ENCODE measurements at places on chromosomes 13 and 19.
A peak's percentile ranks its signal among the peaks of the same experiment; 100 is the strongest.

GRCh38 chr19:872266-872951, 12.9 kb downstream of the CFD start:
- peaks cover 74% of the 10 kb centered on the region for H3K36me3 ChIP-seq
- no peak overlapping the region for H3K4me3 ChIP-seq
- H3K27ac ChIP-seq = peak overlapping the region; percentile 43
- H3K4me1 ChIP-seq = peaks cover 9% of the 10 kb centered on the region
- no peak for DNase-seq

GRCh38 chr13:84810781-84811180, 928.5 kb upstream of the SLITRK1 start:
- DNase-seq = no peak
- no peaks in the 10 kb centered on the region for H3K27me3 ChIP-seq
- no peaks in the 10 kb centered on the region for H3K4me1 ChIP-seq
- H3K4me3 ChIP-seq = no peak overlapping the region
- H3K36me3 ChIP-seq = no peaks in the 10 kb centered on the region
- no peak overlapping the region for H3K27ac ChIP-seq

- no peaks in the 10 kb centered on the region for H3K27me3 ChIP-seq
- no peak for DNase-seq
- no peak overlapping the region for H3K4me3 ChIP-seq
- peak overlapping the region; percentile 68 for H3K27ac ChIP-seq
- H3K36me3 ChIP-seq = no peaks in the 10 kb centered on the region
Observed at GRCh38 chr13:96780105-96780504, 214.2 kb downstream of the OXGR1 start.

DNA sequence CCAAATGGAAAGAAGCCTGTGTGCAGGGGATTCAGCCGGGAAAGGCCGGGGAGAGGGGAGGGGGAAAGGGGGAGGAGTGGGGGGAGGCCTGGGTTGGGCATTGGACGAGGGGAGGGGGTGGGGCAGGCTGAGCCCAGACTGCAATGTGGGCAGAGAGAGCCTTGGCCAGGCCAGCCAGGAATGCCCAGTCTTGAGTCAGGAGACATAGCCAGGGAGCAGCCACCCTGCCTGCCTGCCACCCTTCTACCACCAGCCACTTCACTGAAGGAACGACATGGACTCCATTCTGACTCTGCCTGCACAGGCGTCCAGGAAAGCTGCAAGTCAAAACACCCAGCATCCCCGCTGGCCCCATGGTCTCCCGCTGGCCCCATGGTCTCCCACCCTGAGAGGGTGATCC, 498 bp downstream of the PROZ start:
- H3K4me3 ChIP-seq = no peak overlapping the region
- H3K4me1 ChIP-seq = no peaks in the 10 kb centered on the region
- H3K36me3 ChIP-seq = no peaks in the 10 kb centered on the region
- H3K27ac ChIP-seq = no peak overlapping the region
- no peak for DNase-seq
- H3K27me3 ChIP-seq = no peaks in the 10 kb centered on the region

DNA sequence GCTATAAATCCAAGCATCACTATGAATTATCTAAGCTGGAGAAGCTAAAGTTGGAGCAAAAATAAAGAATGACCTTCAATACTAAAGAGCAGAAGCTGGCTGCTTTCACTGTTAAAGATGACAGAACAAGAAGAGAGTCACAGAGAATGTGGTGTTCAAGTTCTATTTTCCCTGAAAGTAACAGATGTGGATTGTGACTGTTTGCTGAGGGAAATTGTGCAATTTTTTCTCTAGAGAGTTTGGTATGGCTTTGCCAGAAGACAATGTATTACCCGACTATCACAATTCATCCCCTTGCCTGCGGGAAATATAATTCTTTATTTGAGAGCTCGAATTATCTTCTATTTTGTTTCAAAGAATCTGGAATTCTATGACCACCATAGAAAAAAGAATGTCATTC, 83.1 kb downstream of the TNFSF13B start:
- H3K4me3 ChIP-seq = no peak overlapping the region
- no peaks in the 10 kb centered on the region for H3K4me1 ChIP-seq
- no peak for DNase-seq
- H3K27ac ChIP-seq = no peak overlapping the region
- no peaks in the 10 kb centered on the region for H3K27me3 ChIP-seq

GRCh38 chr19:20999731-21000352, 20.6 kb upstream of the ZNF430 start:
- H3K27me3 ChIP-seq = no peaks in the 10 kb centered on the region
- H3K36me3 ChIP-seq = no peaks in the 10 kb centered on the region
- H3K4me1 ChIP-seq = peaks cover 3% of the 10 kb centered on the region
- H3K4me3 ChIP-seq = peak overlapping the region; percentile 56

DNA sequence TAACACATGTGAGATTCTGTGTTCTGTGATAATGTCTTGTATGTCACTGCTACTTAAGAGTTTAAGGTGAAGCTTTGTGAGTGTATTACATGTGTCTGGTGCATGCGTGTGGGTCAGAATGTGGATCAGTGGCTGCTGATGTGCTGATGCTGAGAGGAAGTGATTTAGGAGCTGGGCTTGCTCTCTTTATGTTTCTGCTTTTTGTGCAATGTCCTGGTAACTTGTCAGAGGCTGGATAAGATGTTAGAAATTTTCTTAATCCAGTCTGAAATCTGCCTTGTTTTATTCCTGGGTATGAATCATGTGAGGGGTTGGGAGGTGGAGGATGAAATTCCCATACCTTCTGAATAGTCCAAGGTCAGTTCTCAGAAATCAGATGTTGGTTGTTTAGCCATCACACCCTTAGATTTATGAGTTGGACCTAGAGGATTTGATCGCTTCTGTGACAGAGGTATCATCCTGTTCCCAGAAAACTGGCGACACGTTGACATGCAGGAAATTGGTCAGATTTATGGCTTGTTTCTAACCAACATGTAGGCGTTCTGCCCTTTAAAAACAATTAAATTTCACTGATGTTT, 24.5 kb upstream of the CXCL17 start:
- H3K4me3 ChIP-seq = no peak overlapping the region
- DNase-seq = no peak
- H3K4me1 ChIP-seq = no peaks in the 10 kb centered on the region
- no peak overlapping the region for H3K27ac ChIP-seq

DNA sequence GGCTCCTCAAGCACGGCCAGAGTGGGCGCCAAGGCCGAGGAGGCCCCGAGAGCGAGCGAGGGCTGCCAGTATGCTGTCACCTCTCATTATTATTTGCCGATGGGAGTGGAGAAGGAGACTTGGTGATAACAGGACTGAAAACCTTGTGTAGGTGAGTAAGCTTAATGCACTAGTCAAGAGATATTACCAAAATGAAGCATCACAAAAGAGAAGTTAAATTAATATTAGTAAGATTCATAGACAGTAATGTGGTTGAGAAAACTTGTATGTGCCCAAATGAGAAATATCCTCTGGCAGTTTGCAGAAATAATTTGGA, 204.5 kb upstream of the SLITRK1 start:
- no peak overlapping the region for H3K27ac ChIP-seq
- DNase-seq = no peak
- H3K4me3 ChIP-seq = no peak overlapping the region
- no peaks in the 10 kb centered on the region for H3K27me3 ChIP-seq

DNA sequence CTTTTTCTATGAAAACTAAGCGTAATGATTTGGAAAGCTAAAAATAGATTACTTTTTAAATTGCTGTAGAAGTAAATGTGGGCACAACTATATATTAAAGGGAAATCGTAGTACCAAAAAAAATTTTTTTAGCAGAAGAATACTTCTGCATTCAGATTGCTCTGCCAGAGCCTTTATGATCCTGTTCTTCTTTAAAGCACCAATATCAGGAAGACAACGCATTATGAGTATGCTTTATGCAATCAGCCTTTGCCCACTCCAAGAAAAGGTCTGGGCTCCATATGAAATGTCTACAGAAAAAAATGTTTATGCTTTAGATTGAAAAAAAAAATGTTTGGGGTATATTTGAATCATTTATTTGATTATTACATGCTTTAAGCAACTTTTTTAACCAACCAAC, 137.4 kb downstream of the DIAPH3 start:
- no peaks in the 10 kb centered on the region for H3K27me3 ChIP-seq
- H3K36me3 ChIP-seq = no peaks in the 10 kb centered on the region
- H3K27ac ChIP-seq = no peak overlapping the region

DNA sequence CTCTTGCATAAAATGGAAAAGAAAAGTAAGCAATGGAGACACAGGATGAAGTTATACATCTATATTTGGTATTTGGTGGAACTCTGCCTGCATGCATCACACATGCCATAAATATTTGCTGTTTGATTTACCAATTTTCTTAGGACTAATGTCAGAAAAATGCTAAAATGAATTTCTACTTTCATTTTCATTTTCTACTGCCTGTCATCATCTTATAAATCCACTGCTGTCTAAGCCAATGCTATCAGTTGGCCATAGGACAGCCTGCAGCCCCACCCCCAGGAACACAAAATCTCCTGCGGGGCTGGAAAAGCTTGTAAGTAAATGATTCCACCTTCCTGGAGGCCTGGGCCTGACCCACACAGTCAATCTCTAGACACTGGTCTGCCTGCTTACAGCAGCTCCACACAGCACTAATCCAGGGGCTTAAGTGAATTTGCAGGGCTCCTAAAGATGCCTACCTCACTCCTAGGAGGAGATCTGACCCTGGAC, 122.0 kb downstream of the ENOX1 start:
- DNase-seq = no peak
- no peak overlapping the region for H3K4me3 ChIP-seq
- no peak overlapping the region for H3K27ac ChIP-seq
- H3K36me3 ChIP-seq = no peaks in the 10 kb centered on the region
- no peaks in the 10 kb centered on the region for H3K4me1 ChIP-seq

- no peaks in the 10 kb centered on the region for H3K4me1 ChIP-seq
- no peaks in the 10 kb centered on the region for H3K36me3 ChIP-seq
- H3K27ac ChIP-seq = peak overlapping the region; percentile 99
Observed at GRCh38 chr13:98577836-98578285, 954 bp upstream of the STK24 start.
